Activated T-cell treated with anti-CD3 and anti-CD28 coated beads, Interleukin-2, amount 50 U/mL, for 72 hours (primary cell): ENCODE measurements at places on chromosomes 16 and 17. TPM values are rescaled to one million over a fixed set of nuclear protein-coding genes. Genes with fewer than 3 reads are reported as not detected.

DNA sequence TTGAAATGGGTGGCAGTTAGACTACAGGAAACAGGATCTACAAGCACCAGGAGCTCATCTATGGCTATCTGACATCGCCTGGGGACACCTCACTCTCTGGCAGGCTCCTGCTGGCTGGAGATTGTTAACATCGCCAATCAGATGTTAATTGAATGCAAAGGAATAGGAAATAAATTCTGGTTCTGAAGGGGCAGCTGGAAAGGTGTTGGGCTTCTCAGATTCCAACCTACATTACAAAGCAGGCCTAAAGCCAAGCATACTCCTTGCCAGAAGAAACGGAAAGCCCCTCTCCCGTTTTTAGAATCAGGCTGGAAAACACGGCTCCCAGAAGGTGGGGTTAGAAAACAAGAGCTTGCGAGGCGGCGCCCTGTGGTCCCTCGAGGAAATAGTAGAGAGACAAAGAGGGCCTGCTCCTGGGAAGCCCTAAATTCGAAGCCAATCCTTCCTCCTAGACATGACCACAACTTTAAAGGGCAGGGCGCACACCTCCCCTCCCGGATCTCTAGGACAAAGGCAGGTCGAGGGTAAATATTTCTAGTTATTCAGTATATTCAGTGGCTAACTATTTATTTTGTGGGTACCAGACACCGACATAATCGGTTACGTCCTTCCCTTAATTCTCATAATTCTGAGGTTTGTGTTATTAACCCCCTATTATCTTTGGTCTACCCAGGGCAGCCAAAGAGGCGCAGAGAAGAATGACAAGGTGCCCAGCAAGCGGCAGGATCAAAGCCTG, 763 bp upstream of the TOM1L1 start:
- DNase-seq, result no peak

GRCh38 chr17:69581061-69581961, 166.8 kb downstream of the MAP2K6 start:
- peak; percentile 17 for DNase-seq

DNA sequence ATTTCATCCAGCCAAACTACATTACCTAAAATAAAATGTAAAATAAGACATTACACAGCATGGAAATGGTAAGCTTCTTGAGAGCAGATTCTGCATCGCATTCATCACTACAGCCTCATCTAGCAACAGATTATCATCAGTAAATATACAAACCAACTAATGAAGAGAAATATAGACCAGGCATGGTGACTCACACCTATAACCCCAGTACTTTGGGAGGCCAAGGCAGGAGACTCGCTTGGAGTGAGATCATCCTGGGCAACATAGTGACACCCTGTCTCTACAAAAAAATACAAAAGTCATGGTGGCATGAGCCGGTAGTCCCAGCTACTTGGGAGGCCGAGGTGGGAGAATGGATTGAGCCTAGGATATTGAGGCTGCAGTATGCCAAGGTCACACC, 19.9 kb downstream of the NCBP3 start:
- DNase-seq, result no peak

GRCh38 chr17:80818871-80819270, 172.8 kb upstream of the CHMP6 start:
- no peak for DNase-seq

DNA sequence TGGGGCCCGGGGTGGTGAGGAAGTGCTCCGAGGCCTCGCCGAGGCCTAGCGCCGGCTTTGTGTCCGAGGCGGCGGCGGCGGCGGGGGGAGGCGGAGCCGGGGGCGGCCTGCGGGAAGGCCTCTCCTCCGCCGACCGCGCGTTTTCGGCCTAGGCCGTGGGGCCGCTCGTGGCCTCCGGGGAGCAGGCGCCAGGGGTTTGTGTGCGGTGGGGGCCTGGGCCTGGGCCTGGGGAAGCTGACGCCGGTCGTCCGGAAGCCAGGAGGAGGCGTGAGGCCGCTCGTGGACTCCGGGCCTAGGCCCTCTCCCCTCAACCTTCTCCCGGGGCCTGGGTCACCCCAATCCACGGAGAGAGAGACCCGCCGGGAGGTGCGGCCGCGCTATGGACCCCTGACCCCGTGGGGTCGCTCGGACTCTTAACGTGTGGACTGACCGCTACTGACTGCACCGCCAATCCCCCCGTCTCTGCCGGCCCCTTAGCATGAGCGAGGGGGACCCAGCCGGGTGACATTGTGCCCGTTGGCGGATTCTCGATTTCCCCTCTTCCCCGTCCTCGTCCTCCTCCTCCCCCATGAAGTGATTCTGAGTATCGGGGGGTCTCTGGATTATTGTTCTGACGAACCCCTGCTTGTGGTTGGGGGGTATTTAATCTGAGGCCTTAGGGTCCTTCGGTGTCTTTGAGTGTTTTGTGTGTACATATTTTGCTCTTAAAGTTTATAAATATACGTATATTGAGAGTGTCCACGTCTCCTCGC, 660 bp downstream of the RBBP6 start:
- peak; percentile 66 for DNase-seq

GRCh38 chr16:8867216-8867931, 1.4 kb downstream of the CARHSP1 start:
- DNase-seq, result no peak

DNA sequence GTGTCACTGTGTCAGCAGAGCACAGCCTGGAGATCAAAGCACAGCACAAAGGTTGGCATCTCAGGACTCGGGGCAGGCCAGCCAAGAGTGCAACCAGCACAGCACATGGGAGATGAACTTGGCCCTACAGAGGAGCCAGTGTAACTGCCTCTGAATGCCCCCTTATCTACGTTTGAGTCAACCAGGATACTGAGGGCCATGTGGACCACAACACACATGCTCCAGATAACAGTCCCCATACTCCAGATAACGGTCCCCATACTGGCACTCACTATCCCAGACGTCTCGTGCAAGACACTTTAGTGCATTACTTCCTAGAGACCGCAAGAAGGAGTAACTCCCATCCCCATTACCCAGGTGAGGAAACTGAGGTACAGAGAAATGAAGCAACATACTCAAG, 88.2 kb downstream of the XYLT1 start:
- DNase-seq, result no peak

DNA sequence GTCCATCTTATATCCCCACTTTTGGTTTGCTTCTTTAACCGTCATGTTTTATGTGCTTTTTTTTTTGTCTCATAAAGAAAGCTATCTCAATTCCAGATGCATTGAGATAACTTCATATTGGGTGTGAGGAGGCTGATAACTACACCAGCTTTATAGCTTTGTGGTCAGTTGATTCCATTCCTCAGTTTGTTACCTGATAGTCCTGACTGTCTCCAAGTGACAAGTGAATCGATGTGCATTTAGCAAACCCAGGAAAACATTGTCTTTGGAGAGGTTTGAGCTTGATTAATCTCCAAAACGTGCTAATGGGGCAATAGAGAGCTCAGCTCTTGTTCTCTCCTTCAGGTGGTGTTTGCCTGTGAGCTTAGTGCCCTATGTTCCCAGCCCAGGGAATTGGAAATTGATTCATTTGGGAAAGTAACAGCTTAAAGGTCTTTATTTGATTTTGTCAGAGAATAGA, 22.7 kb downstream of the HS3ST3B1 start:
- no peak for DNase-seq

GRCh38 chr16:55901566-55902217, 26.5 kb upstream of the CES5A start:
- no peak for DNase-seq

GRCh38 chr16:53855056-53855455, 151.1 kb downstream of the FTO start:
- DNase-seq, result no peak

- DNase-seq, result peak; percentile 69
Measured at GRCh38 chr16:30112197-30113030, 923 bp downstream of the GDPD3 start.

DNA sequence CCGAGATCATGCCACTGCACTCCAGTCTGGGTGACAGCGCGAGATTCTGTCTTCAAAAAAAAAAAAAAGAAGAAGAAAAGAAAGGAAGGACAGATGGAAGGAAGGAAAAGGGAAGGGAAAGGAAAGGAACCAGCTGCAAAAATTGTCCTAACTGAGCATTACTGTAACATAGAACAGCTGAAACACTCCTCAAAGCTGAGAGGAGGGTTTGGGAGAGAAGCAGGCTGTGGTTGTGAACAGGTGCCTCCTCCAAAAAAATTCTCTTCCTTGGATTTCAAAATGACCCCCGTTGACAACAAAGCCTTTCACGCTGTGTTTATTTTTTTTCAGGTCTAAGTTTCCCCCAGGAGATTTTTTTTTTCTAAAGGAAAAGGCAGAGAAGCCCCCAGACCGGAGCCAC, 541.4 kb downstream of the WWOX start:
- no peak for DNase-seq

DNA sequence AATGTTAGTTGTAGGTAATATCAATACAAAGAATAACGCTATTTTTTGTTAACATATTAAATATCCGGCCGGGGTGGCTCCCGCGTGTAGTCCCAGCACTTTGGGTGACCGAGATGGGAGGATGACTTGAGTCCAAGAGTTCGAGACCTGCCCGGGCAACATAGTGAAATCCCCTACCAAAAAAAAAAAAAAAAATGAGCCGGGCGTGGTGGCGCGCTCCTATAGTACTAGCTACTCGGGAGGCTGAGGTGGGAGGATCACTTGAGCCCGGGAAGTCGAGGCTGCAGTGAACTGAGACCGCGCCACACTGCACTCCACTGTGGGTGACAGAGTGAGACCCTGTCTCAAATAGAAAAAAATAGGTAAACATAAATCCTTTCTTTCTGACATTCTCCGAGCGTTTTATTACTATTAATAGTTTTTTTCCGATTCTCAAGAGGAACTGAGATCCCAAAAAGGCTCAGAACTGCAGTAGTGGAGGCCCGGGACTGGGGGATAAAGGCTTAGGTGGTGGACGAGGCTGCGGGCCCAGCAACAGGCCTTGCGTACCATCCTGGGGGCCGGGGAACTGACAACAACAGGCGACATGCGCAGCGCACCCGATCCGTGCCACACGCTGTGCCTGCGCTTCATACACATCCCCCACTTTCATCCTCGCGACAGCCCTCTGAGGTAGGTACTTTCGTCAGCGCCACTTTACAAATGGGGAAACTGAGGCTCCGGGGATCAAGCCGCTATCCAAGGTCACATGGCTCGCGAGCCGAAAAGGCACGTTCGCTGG, 919 bp downstream of the N4BP1 start:
- DNase-seq, result peak; percentile 57

GRCh38 chr17:39605492-39606433, 2.0 kb downstream of the NEUROD2 start:
- DNase-seq, result peak; percentile 21

- DNase-seq, result peak; percentile 61
Measured at GRCh38 chr17:76547183-76547641, 7.4 kb downstream of the PRCD start.

DNA sequence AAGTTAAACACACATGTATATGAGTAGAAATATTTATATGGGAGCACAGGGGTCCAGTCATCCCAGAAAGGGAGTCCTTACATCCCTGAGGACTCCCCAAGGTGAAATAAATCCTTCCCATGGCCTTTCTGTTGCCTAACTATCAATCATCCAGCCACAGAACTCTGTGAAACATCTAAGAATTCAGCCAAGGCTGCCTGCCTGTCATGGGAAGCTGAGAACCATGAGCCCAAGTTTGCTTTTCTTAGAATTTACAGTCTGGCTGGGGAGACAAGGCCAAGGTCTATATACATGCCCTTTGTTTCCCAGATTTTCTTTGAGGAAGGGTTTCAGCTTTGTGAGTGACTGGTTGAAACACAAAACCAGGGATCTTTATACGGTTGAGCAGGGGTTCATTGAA, 15.8 kb downstream of the MYL4 start:
- DNase-seq, result no peak

DNA sequence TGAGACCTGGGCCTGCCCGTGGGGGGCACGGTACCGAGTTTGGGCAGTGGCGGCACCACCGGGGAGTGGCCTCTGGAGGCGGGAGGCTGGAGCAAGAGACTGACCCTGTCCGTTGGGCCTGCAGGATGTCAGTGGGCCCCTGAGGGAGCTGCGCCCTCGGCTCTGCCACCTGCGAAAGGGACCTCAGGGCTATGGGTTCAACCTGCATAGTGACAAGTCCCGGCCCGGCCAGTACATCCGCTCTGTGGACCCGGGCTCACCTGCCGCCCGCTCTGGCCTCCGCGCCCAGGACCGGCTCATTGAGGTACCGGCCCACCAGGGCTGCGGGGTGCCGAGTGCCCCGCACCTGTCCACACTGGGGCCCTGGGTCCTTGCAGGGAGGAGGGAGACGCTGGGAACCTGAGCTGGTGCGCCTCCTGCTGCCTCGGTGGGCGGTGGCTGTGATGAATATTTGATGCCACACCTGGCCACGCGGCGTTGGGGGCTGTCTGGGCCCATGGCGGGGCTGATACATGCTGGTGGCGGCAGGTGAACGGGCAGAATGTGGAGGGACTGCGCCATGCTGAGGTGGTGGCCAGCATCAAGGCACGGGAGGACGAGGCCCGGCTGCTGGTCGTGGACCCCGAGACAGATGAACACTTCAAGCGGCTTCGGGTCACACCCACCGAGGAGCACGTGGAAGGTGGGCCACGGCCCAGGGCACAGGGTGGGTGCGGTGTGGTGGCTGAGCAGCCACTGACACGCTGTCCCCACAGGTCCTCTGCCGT, 9.7 kb downstream of the NHERF2 start:
- DNase-seq, result no peak

DNA sequence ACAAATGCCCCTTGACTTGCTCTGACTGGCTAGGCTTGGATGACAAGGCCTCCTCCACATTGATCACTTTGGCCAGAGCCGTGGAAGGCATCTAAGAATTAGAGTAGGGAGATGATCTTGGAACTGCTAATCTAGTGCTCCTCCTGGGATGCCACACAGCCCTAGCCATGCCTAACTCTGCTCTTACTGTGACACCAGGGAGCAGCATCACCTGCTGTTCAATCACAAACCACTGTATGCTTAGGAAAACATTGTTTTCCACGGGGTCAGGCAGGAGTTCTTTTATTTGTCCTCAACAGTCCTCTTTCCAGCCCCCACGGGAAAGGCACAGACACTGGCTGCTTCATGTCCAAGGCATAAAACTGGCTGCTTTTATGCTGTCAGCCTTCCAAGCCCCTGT, 46.3 kb downstream of the C16orf78 start:
- no peak for DNase-seq

GRCh38 chr17:27545562-27546229, 85.3 kb upstream of the LGALS9 start:
- DNase-seq, result no peak

DNA sequence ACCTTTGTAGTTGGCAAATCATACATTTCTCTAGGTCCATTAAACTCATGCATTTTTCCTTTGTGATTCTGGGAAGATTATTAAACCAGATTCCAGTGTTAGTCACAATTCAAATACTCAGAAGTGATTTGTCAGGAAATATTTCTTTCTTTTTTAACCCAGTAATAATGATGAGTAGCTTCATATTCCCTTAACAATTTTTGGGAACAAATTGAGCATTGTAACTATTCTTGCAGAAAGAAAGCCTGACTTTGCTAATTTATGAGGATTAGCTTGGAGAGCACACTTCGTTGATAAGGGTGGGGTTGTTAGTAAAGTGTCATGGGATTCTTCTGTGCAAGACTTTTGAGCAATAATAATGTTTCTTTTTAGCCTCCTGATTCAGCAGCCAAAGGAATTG, 18.7 kb upstream of the KRT24 start:
- no peak for DNase-seq

GRCh38 chr16:86643671-86644070, 65.3 kb downstream of the FOXL1 start:
- no peak for DNase-seq

The MAP2K4 gene
- 29.1 TPM for total RNA-seq

The NPIPB13 gene
- 18.5 TPM for total RNA-seq

The ZP2 gene
- total RNA-seq, result not detected

The KRTAP3-1 gene
- total RNA-seq, result not detected

The PLD6 gene
- total RNA-seq, result 8.0 TPM

The MT1E gene
- 204 TPM for total RNA-seq

The TMEM132E gene
- total RNA-seq, result not detected

The SLC12A3 gene
- total RNA-seq, result not detected

The ITPRIPL2 gene
- total RNA-seq, result 6.7 TPM

The KDM6B gene
- total RNA-seq, result 73.7 TPM

The C17orf50 gene
- total RNA-seq, result not detected

The KCNH4 gene
- total RNA-seq, result 0.39 TPM
